ENCODE measurements at places on chromosomes 16 and 17.

DNA sequence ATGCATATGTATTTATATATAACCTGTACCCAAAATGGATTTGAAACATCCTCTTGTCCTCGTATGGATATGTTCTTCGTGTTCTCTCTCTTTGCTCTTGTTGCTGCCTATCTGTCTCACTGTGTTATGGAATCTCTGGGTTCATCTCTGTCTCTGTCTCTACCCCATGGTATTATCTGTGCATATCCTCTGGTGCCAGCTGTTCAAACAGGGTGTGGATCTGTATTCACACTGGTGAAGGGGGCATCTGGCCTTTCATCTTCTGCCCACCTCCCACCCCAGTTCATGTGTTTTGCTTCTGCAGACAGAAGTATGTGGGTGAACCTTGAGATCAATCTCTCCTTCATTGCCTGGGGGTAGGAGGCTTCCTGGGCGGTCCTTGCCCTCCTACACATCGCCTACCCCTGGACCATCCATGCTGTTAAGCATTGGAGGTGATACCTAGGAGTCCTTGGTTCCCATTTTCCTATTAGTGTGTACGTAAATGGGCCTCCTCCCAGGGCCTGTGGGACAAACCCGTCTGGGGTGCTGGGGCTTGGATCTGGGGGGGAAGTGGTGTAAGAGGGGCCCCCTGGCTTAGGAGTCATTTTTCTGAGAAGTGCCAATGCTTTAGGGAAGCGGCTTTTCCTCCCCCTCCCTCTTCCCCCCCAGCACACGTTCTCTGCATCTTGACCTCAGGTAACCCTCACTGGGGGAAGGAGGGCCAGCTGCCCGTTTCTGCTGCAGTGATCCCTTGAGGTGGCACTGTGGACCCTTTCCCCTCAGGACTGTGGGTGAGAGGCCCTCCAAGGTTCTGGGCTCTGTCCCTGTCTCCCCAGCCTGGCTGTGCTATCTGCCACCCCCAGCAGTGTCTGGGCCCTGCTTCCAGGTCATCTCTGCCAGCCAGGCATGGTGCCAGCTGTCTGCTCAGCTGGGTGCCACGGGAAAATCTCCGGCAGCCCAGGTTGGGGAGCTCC is 21.1 kb downstream of the RARA start:
- DNase-seq, result no peak

GRCh38 chr17:59277031-59277430 is 54.4 kb upstream of the YPEL2 start:
- no peak for DNase-seq

- no peak for DNase-seq
These were observed 13.9 kb downstream of the SMURF2 start for GRCh38 chr17:64648234-64648633.

DNA sequence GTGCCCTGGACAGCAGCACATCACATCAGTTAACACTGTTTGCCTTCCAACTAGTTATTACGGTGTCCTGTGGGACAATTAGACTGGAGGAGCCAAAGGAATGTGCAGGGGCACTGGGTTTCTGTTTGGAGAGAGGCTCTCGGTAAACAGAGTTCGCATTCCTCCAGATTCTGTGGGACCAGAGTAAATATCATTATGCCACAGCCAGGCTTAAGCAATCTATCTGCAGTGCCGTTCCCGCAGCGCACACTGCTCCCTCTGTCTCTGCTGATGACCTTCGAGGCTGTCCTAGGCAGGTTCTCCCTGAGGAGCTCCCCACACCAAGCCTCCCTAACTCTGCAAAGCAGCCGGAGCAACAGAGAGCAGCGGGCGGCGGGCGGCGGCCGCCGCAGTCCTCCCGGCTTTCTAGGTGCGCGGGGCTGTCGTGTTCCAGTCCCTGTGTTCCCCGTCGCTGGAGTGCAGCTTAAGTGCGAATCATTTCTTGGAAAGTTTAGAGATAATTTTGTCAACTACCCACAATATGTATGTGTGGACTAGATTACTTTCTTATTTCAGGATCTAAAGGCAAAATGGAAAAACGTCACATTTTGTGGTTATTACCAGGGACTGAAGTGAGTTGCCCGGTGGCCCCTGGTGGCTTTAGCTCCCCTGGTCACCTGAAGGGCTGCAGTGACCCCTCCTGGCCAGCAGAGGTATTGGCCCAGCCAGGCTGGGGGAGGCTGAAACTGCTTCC is 43.3 kb downstream of the PGS1 start:
- peak; percentile 38 for DNase-seq

DNA sequence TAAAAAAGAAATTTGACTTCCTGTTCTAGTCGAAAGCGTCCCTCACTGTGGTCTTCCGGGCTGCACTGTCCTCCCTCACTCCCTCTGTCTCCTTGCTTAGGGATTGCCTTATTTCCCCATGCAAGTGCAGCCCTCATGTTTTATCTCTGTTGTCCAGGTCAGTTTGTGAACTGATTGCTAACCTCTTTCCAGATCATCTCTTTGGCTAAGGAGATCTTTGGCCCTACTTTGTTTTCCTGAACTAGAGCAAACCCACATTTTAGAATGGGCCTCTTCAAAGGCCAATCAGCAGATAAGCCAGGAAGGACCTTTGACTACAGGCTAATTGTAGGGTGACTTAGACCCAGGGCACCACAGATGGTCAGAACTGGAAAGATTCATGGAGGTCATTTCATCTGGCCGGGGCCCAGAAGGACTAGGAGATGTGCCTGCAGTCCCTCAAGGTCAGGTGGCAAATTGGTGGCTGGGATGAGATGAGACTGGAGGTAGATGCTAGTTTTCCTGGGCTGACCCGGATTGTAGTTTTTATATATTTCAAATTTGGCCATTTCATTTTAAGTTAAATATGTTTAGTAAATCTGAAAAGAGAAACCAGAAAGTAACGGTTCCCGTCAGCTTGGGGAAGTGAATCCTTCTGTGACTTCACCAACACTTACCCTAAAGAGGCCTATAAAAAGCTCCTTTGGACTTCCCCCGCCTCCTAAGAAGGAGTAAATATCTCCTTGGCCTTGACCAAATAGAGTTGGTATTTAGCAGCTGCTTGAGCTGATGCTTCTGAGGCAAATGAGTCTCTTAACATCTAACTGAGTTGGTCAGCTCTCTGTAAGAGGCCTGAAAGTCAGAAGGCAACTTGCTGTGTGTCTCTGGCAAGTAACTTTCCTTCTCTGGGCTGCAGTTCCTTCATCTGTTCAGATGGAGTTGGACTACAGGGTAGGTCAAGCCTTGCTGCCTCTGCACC is 6.2 kb upstream of the SLC25A19 start:
- DNase-seq, result no peak

- no peak for DNase-seq
These were observed 463.1 kb upstream of the DYNLRB2 start for GRCh38 chr16:80077696-80078095.

GRCh38 chr17:50269477-50270434 is 4.5 kb upstream of the TMEM92 start:
- no peak for DNase-seq

DNA sequence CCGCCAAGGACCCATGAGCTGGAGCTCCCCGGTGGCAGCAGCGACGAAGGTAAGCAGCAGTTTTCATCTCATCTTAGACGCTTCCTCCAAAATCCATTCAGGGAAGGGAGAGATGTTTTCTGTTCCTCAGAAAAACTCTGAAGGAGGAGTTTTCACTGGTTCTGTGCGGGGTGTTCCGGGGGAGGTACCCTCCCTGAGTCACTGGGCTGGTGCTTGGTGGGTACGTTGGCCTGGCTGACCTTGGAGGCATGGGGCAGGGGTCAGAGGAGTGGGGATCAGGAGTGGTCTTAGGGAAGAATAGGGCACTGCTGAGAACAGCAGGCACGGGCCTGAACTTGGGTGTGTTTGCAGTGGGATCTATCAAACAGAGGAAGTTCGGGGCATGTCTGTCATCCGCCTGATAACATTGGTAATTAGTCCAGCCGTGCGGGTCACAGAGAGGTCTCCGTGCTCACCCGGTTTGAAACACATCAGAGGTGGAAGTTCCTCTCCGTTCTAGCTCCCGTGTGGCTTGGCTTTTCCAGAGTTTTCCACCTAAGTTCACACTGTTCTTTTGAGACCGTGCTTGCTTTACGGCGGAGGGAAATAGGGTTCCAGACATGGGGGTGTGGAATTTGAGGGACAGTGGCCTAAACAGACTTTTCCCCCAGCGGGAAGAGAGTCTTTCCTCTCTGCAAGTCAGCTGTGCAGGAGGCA is 59.6 kb upstream of the CIBAR2 start:
- no peak for DNase-seq

- no peak for DNase-seq
These were observed at the start of gene MT3 for GRCh38 chr16:56589141-56590039. TSS of gene MT3 (plus strand) at chr16:56589528. CDS start at chr16:56589591, 63 bp downstream.

DNA sequence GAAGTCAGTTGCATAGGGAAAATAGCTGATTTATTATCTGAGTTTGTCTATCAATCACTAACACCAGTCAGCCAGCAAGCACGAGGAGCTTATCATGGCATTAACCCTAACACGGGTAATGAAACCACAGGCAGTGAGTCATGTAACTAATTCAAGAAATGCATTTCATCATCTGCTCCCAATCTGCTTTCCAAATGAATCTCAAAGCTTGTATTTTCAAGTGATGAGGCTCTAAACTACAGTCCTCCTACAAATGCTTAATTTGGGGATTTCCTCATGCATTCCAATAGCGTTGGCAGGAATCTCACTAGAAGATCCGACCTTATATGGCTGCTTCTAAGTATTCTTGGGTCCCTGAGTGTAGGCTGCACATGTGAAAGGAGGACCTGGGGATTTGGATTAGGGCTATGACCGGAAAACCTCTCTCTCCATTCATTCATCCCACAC is 118.4 kb upstream of the HSBP1 start:
- no peak for DNase-seq

GRCh38 chr16:1036166-1036565 is 36.4 kb upstream of the SSTR5 start:
- no peak for DNase-seq

DNA sequence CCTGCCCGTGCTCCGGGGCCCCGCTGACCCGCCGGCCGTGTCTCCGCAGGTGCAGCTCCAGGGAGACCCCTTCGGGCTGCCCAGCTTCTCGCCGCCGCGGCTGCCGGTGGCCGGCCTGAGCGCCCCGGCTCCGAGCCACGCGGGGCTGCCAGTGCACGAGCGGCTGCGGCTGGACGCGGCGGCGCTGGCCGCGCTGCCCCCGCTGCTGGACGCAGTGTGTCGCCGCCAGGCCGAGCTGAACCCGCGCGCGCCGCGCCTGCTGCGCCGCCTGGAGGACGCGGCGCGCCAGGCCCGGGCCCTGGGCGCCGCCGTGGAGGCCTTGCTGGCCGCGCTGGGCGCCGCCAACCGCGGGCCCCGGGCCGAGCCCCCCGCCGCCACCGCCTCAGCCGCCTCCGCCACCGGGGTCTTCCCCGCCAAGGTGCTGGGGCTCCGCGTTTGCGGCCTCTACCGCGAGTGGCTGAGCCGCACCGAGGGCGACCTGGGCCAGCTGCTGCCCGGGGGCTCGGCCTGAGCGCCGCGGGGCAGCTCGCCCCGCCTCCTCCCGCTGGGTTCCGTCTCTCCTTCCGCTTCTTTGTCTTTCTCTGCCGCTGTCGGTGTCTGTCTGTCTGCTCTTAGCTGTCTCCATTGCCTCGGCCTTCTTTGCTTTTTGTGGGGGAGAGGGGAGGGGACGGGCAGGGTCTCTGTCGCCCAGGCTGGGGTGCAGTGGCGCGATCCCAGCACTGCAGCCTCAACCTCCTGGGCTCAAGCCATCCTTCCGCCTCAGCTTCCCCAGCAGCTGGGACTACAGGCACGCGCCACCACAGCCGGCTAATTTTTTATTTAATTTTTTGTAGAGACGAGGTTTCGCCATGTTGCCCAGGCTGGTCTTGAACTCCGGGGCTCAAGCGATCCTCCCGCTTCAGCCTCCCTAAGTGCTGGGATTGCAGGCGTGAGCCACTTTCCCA is 5.9 kb downstream of the CTF1 start:
- peak; percentile 54 for DNase-seq

GRCh38 chr17:31002047-31002446 is 31.2 kb downstream of the RNF135 start:
- DNase-seq, result no peak
